ENCODE measurements at places on chromosomes 3 and 15.

- no peak for DNase-seq
Measured at GRCh38 chr3:102158080-102158740, 276.6 kb upstream of the ZPLD1 start.

GRCh38 chr3:117084739-117085270 lies 375.2 kb downstream of the TUSC7 start:
- DNase-seq, result no peak

- DNase-seq, result no peak
Measured at GRCh38 chr3:72421786-72422185, 426.5 kb downstream of the SHQ1 start.

DNA sequence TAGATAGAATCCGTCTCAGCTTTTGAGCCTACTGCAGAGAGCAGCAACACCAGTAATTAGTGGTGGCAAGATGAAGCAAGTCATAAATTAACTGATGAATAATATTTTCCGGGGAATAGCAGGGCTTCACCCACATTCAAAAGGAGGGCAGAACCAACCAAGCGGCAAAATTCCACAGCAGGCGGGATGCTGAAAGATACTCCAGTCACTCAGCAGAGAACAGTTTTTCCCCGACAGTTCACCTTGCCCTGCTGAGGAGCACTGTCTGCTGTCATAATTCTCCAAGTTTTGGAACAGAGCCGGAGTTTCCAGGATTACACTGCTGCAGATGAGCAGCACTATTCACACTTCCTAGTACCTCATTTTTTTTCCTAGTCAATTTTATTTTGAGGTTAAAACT lies 274.7 kb downstream of the CD47 start:
- DNase-seq, result no peak

- DNase-seq, result no peak
Measured at GRCh38 chr3:82521657-82522056, 760.2 kb upstream of the GBE1 start.

DNA sequence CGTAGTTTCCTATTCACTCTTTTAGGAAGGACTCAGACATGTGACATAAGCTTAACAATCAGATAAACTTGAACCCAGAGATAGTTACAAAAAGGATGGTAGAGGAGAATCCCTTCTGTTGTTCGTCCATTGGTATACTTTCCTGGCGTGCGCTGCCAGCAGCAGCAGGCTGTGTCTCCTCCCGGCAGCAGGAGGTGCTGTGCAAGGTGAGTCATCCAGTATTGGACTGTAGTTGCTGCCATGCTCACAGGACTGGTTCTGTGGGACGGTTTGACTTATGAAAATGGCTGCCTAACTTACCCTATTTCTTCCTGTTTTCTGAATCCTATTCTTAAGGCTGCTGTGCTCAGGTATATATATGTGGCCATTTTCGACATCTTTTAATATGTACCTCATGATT lies 253.4 kb upstream of the LRRC3B start:
- no peak for DNase-seq

DNA sequence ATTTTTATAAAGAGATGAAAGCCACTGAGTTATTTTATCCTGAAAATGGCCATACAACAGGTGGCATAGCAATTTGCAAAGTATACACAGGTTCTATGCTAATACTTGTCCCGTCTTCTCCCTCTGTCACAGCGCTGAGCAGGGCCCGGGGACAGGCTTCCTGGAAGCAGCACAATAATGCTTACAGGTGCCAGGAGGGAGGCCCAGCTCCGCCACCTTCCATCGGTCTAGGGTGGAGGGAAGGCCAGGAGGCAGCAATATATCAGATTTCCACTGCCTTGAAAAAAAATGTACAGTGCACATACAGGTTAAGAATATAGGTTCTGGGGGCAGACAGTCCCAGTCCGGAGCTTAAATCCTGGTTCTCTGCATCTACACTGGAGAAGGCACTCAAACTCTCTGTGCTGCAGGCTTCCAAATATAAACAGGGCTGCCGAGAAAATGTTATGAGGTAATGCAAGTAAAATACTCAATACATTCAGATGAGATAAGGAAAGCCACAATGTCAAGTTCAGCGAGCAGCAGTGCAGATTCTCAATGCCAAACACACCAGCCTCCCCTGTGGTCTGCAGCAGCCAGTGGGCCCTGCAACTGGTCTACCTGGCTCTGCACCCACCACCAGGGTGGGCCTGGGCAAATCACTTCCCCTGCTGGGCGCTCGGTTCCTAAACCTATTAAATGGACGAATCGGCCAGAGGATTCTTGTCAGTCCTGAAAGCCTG lies 189.6 kb downstream of the XXYLT1 start:
- DNase-seq, result no peak

DNA sequence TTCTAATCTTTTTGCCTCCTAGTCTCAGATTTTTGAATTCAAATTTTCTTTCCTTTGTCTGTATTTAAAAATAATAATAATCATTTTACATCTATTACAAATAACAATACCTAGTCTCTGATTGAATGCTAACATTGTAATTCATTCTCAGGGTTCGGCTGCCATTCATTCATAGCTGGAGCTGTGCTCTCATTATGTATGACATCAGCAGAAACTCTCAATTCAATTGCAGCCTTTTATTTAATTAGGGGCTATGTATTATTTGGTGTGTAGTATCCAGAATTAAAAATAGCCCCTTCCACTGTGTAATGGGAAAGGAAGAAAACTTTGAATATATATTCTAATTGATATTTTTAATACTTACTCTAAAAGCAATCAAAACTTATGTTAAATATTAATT lies 270.4 kb upstream of the MDFIC2 start:
- DNase-seq, result no peak

- no peak for DNase-seq
Measured at GRCh38 chr15:66868918-66869317, 166.9 kb downstream of the SMAD6 start.

- no peak for DNase-seq
Measured at GRCh38 chr3:51673802-51674654, 3.0 kb downstream of the TEX264 start.

DNA sequence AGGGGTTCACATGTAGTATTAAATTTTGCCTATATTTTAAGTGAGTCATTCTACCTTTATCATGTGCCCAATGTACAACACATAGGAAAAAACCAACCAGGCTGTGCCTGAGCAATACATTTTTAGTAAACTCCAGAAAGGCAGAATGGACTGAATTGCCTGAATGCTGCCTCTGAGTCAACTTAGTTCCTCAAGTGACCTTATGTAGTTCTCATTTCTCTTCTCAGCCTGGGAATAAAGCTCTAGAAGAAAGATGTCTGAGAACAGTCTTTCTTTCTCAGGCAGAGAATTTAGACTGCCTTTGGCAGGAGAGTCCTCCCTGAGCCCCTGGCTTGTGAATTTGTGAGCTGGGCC lies 13.0 kb downstream of the ST3GAL6 start:
- no peak for DNase-seq

GRCh38 chr3:82707035-82707434 lies 945.6 kb upstream of the GBE1 start:
- DNase-seq, result no peak

GRCh38 chr15:58528188-58528870 lies 96.5 kb downstream of the LIPC start:
- DNase-seq, result no peak

DNA sequence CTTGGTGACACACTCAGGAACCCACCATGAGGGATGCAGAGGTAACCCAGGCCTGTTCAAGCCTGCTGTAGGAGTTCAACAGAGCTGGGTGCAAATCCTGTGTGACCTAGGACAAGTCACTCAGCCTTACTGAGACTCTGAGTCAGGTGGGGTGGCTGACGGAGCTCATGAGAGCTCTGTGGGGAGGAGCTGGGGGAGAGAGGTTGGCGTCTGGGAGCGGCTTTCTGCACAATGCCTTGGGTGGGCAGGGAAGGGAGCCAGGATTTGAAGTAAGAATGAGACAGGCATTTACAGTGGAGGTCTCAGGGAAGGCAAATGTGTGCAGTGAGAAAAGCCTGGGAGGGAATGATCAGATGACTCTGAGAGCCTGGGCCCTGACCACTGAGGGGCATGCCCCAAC lies 18.3 kb downstream of the C3orf18 start:
- no peak for DNase-seq

DNA sequence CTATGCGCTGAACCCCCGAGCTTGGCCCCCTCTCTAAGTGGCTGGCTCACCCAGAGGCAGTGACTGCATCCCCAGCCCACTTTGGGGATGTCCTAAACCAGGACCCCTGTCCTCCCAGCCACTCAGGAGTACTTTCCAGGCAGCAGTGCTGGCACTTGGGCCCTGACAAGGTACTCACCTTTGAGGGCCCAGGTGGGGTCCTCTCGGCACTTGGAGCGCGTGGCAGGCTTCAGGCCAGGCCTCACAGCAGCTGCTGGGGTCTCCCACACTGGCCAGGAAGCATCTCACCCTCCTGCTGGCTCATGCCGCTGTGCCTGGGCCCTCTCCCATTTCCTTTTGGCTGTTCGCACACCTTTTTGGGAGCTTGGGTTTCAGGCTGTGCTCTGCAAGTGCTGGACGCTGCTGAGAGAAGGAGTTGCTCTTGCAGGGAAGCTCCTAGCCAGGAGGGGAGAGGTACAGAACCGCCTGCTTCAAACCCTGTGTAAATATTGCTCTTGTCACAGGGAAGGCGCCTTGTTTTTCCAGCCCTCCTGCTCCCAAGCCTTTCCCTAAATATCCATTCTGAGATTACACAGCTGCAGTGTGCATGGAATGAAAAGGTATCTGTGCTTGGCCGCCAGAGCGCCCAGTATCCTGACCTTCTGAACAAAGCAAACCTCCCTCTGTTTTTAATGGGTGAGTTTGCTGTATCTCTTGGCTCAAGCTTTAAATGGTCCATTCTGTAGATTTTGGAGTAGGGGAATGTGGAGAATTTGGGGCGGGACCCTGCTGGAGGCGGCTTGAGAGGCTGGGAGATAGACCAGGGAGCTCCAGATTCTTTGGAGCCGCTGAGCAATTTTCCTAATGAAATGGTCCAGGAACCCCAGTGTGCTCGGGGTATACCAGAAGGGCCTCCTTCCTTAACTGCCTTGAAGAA lies 45.6 kb downstream of the DNASE1L3 start:
- DNase-seq, result no peak

DNA sequence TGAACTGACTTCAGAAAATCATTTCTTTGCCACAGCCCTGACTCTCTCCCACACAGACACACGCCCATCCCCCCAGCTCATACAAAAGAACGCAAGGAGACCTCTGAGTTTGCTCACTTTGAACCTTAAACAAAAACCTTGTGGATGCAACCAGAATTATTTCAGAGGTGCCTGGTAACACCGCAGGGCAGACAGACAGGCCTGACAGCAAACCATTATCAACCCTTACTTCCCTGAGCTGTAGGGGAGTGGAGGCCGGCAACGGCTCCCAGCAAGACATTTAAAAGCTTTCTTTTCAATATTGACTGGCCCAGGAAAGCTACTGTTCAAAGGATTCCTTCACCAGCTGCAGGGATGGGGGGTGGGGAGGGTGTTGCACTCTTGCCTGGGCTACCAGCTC lies 2.0 kb upstream of the EFCC1 start:
- DNase-seq, result no peak
